ENCODE measurements at places on chromosomes 6 and 20.

GRCh38 chr6:46781478-46782378 is 11.5 kb upstream of the MEP1A start:
- DNase-seq, result peak; percentile 65

- DNase-seq, result no peak
Observed at GRCh38 chr20:53966774-53967398, 103.5 kb downstream of the BCAS1 start.

DNA sequence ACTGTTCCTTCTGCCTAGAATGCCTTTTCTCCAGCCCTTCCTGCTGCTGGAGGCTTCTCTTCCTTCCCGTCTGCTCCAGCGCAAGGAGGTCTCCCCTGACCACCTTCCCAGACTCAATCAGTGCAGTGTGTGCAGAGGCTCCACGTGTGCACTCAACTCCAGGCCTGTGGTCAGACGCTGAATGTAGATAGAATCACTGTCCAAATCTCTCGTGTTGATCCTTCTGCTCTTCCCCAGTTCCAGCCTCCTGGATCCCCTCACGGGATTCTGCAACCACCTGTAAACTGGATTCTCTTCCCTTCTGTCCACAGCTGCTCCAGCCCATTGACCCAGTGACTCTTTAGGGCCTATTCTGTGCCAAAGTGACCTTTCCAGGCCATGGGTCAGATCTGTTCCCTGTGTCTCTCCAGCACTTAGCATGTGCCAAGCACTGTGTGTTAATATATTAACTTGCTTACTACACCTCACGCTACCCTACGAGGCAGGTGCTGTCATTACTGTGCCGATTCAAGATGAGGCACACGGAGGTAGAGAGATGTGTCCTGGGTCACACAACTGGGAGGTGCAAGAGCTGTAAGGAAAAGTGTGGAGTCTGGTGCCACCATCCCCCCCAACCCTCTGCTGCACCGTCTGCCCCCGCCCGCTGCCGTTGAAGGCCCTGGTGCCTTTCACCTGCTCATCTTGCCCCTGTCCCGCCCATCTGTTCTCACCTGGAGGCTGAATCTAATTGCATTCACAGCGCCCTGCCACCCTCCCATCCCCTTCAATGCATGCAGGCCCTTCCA is 112.2 kb downstream of the SULF2 start:
- DNase-seq, result no peak

DNA sequence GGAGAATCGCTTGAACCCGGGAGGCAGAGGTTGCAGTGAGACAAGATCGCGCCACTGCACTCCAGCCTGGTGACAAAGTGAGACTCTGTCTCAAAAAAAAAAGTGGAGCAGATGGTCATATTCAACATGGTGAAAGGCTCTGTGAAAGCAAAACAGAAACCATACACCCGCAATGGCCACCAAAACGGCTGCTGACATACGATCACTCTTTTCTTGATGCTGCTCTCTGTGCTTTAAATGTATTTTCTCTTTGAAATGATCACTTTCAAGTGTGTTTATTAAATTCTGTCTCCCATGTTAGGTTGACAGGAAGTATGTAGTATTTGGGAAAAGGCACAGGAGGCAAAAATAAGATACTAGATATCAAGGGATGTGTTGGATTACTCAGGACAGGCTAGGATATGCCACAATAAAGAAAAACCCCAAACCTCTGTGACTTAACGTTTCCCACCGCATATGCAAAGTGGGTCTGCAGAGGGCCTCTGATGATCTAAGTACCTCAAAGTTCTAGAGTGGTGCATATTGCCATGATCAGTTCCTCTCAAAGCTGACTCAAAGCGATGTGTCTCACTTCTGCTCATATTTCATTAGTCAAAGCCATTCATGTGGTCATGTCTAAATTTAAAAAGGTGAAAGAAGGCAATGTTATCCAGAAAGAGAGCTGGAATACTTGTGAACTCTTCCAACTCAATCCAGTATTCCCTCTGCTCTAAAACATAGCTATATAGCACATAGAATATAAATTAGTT is 155.1 kb upstream of the SOX4 start:
- peak; percentile 73 for DNase-seq

- no peak for DNase-seq
Observed at GRCh38 chr6:110613356-110613755, 136.9 kb upstream of the SLC22A16 start.

DNA sequence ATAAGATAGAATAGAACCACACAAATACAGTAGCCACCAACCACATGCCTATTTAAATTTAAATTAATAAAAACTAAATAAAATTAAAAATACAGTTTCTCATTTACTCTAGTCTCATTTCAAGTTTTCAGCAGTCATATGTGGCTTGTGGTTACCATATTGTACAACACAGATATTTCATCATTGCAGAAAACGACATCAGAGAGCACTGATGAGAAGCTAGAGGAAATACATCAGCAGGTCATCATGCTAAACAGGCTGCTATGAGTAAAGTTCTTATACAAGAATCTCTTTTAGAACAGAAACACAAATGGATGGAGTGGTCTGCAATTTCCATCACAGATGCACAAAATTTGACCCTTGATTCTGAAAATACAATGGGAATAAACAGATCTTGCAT is 36.6 kb downstream of the TBC1D32 start:
- DNase-seq, result no peak

- DNase-seq, result peak; percentile 23
Observed at GRCh38 chr6:25889877-25890853, 16.1 kb upstream of the SLC17A3 start.

GRCh38 chr6:150142670-150143515 is at the start of gene PPP1R14C:
Gene PPP1R14C (plus strand): TSS chr6:150143044. CDS start chr6:150143193, 149 bp downstream.
- peak; percentile 30 for DNase-seq

GRCh38 chr6:73657201-73657600 is 3.4 kb upstream of the SLC17A5 start:
- DNase-seq, result no peak

- DNase-seq, result no peak
Observed at GRCh38 chr20:25707695-25708094, 11.0 kb upstream of the ZNF337 start.

DNA sequence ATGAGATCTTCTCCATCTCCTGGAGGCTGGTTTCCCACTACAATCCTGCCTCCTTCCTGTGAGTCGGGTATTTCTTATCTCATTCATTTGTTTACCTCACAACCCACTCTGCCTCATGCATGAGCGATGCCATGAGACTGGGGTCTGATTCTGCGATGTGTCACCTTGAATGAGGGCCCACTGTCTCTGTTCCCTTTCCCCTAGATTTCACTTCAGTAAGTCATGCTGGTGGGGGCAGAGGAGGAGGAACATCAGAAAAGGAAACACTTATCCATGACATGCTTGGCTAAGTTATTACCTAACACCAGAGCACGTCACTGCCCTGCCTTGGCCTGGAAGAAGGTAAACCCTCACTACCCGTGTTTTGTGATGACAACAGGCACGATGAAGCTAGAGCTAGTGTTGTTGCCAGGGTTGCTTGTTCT is 337.4 kb upstream of the PRDM1 start:
- DNase-seq, result no peak

DNA sequence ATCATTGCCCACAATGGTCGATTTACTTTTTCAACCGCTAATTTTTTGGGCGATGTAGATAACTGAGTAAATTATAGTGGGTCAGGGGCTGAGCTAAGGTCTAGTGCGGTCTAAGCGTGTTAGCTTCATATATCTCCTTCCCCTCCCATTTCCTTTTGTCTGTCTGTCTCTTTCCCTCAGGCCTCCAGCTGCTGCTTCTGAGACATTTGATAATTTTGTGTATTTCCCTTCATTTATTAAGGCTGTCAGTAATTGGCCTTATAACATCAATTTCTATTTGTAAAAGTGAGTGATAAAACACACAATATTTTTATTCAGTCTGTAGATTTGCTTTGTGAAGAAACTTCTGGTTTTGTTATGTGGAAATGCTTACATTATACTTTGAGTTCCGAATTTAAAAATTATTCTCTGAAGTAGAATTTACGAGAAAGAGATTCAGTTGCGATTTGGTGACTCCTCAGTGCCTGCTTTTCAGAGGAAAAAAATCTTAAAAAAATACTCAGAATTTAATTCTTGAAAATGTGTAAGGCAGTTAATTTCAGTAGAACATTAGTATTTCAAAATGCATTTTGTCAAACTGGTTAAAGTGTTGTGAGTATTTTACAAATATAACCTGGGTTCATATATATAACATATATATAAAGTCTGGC is 1.4 kb downstream of the TMEM170B start:
- no peak for DNase-seq

DNA sequence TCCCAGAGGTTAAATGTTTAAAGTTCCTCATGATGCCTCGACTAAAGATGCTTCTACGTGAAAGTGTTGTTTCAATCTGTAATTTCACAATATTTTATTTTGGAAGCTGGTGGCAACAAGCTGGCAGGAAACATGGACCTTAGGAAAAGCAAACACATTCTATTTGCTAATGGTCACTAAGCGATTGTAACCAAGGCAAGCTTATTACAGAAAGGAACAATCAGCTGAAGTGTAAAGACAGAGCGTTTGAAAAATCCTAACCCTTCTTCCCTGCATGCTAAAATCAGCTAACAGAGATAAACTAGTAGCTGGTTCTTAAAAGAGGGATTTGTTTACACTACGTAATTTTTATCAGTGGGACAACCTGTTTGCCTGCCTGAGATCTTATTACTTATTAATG is 50.0 kb downstream of the IL20RA start:
- DNase-seq, result no peak

GRCh38 chr20:60768216-60768615 is 483.8 kb upstream of the CDH4 start:
- DNase-seq, result no peak

Data from NAMALWA (cell line).